Natural killer cell treated with Interleukin-12 subunit alpha and Interleukin-12 subunit beta and Interleukin-15 and Interleukin-18, amount 100 ng/mL, for 72 hours (primary cell): ENCODE measurements at places on chromosomes 16 and 17. TPM values are rescaled to one million over a fixed set of nuclear protein-coding genes. Genes with fewer than 3 reads are reported as not detected.

The TBC1D24 gene
- 39.9 TPM for total RNA-seq

The MEOX1 gene
- not detected for total RNA-seq

The HEATR3 gene
- 25.4 TPM for total RNA-seq

GRCh38 chr16:5854027-5854426, 756.4 kb upstream of the EEF2KMT start:
- no peak for DNase-seq

GRCh38 chr17:39636587-39636926, 387 bp upstream of the STARD3 start:
- DNase-seq = no peak

The B3GNT9 gene
- total RNA-seq = 3.8 TPM

GRCh38 chr17:78933959-78934568, 8.9 kb upstream of the TIMP2 start:
- no peak for DNase-seq

The CCL17 gene
- not detected for total RNA-seq

GRCh38 chr16:15593235-15593634, 49.7 kb downstream of the MARF1 start:
- no peak for DNase-seq

The JMJD6 gene
- 97.1 TPM for total RNA-seq

DNA sequence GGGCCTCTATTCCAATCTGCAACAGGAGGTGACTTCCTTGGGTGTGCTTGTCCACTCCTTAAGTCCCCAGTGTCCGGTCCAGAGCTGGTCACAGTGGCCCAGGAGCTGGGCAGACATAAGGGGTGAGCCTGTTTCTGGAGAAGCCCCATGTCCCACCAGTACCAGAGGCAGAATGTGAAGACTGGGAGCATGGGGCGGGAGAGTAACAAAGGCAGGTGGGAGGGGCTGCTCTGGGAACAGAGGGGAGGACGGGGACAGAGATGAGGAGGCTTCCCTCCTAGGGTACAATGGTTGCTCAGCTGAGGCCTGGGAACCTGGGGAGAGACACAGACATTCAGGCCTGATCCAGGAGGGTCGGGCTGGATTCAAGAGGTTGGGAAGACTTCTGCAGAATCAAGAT, 323.3 kb upstream of the TNRC6C start:
- no peak for DNase-seq

GRCh38 chr17:65334406-65334805, 197.2 kb downstream of the RGS9 start:
- no peak for DNase-seq

GRCh38 chr17:1438593-1439083, 17.4 kb downstream of the CRK start:
- DNase-seq = no peak

- no peak for DNase-seq
Observed at GRCh38 chr16:8583732-8584131, 6.6 kb downstream of the TMEM114 start.

DNA sequence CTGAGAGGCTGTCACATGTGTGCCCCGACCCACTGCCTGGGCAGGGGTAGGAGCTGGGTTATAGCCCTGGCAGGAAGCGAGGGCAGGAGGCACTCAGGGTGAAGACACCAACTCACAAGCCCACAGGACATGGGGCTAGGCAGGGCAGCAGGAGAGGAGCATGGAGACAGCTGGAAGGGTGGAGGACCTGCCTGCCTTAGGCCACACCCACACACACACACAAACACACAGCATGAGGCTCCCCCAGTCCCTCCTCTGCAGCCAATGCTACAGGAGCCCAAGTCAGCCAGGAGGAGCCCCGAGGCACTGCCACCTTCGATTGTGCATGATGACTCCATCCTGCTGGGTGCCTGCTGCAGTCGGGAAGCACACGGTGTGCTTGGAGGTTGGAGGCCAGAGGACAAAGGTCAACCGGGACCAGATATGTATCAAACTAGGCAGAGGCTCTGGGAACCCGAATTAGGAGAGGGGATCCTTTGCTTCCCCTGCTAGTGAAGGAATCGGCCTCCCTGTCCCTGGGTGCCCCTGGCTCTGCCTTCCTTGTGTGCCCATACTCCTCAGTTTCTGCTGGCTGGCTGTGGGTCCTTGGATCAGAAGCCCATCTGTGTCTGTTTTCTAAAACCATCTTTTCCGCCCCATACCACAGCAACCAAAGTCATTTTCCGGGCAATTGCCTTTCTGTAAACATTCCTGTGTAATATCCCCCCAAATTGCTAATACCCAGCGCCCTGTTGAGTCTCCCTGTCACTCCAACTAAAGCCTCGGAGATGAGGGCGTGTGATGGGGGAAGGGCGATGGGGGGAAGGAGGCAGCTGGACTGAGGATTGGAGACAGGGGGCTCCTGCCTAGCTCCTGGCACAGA, 20.5 kb downstream of the SRCIN1 start:
- no peak for DNase-seq

DNA sequence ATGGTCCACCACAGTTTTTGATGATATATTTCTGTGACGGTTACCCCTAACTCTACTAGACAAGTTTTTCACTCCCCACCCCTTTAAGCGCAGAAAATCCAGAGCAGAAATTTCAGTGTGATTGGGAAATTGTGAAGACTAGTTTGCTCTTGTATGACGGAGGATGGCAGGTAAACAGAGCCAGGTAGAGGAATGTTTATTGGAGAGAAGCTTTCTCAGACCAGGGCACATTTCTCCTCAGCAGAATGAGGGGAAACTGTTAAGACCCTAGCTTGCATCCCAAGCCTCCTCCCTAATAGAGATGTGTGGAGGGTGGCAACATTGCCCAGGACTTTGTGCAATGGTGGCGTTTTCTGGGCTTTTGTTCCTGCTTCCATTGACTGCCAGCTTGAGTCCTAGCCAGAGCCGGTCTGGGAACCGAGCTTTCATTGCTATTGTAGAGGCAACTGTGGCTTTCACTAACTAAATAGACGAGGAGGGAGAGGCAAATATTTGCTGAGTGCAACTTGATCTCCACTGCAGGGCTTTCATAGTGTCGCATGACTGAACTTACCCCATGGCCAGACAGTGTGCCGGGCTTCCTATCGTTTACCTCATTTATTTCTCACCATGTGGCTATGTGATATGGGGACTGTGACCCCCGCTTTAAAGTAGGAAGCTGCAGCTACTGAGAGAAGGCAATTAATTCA, 159.6 kb upstream of the MPHOSPH6 start:
- DNase-seq = no peak

The TNRC6C gene
- 28.1 TPM for total RNA-seq

DNA sequence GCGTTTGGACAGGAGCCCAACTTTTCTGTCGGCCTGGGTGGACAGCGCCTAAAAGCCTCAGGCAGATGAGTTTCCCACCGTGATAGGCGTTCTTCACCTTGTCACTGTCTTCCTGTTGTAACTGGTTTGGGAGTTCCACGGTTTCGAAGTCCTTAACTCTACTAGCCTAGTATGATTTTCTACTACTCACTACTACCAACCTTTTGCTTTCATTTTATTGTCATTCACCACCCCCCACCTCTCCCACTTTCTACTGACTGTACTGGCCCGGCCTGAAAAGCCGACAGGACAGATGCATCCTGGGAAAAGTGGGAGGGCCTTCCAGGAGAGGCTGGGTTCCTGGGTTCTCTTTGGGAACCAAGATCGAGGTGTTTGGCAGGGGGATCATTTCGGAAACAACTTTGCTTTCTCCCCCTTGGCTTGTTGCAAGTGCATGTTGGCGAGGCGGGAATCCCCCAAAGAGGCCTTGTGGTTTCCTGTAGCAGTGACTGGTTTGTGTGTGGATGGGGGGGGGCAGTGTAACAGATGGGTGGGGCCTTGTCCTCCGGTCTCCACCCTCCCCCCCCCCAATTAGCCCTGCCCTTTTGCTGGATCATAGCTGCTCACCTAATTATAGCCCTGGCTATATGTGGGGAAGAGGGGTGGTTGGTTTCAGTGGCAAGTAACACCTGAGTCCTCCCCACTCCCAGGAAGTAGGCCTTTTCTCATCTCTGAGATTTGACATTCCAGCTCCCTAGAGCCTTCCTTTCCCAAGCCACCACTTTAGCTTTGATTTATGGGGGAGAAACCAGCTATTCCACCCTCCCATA, 1.4 kb downstream of the EIF5A start:
- DNase-seq = peak; percentile 93

The CSH2 gene
- not detected for total RNA-seq

The GCGR gene
- not detected for total RNA-seq

GRCh38 chr16:13780406-13781168, 139.4 kb upstream of the ERCC4 start:
- no peak for DNase-seq

The CAPNS2 gene
- total RNA-seq = not detected

- no peak for DNase-seq
Observed at GRCh38 chr16:84544031-84544773, 39.7 kb upstream of the MEAK7 start.

The RMI2 gene
- total RNA-seq = 15.2 TPM

The SDR42E1 gene
- total RNA-seq = 12.6 TPM

The IRX5 gene
- not detected for total RNA-seq

- no peak for DNase-seq
Observed at GRCh38 chr17:13070732-13071131, 52.9 kb upstream of the ELAC2 start.

GRCh38 chr16:89360760-89361435, 129.5 kb downstream of the ANKRD11 start:
- peak; percentile 92 for DNase-seq

- DNase-seq = no peak
Observed at GRCh38 chr16:11913425-11914079, 2.2 kb downstream of the GSPT1 start.

The TLCD1 gene
- total RNA-seq = 1.5 TPM

GRCh38 chr16:11759163-11759834, 16.6 kb upstream of the TXNDC11 start:
- no peak for DNase-seq

- DNase-seq = no peak
Observed at GRCh38 chr17:40901981-40902474, 17.0 kb upstream of the KRT20 start.

DNA sequence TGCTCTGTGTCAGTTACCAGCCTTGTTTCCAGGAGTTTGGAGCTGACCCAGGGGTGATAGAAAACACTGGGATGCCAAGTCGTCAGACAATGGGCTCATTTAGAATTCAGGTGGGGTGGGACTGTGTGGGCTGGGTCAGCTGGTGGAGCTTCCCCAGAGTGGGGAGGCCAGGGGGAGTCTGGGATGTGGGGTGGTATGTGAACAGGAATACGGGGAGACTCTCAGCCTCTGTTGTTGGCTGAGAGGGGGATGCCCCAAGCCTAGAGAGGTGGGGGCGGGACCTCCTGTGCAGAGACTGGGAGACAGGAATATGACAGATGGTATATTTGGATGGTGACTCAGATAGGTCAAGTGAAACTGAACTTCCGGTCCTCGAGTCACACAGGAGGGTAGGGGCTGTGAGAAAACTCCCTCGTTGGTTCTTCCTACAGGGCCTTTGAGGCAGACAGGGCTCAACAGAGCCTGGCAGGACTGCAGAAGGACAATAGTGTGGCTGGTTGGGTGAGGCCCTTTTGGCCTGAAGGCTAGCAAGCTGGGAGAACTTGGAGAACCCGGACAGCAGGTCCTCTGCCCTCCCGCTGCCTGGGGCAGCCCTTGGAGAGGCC, 23.7 kb downstream of the CDH1 start:
- DNase-seq = no peak

DNA sequence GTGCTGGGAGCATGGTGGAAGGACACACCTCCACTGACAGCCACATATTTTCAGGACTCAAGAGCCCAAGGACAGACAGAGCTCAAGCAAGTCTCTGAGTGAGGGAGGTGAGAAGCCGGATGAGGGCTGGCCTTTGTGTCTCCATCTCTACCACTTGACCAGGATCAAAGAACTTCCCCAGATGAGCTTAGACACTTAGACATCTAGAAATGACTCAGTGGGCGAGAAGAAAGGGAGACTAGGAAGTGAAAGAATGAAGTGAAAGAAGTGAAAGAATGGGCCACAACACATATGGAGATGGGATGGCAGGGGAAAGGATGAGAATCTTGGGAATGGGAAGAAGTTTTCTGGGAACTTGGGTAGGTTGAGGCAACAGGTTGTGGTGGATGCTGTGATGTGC, 274.9 kb upstream of the CCL2 start:
- DNase-seq = no peak

The CTRB1 gene
- not detected for total RNA-seq

- DNase-seq = no peak
Observed at GRCh38 chr17:43169561-43170139, 1.4 kb upstream of the NBR1 start.

DNA sequence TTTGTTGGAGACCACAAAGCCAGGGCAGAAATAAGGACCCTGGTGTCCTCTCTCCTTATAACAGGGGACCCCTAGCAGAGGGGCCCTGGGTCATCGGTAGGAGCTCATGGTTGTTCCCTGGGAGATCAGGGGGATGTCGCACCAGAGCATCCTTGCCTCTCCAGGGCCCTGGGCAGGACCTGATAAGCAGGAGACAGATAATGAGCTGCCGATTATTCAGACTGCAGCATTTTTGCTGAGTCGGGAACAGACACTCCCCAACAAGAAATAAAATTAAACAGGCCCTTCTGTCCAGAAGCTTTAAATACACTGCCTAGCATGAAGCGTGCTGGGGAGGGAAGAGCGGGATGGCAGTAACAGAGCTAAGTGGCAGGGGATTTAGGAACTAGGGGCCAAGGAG, 15.4 kb upstream of the GFAP start:
- no peak for DNase-seq

- no peak for DNase-seq
Observed at GRCh38 chr17:36617773-36618172, 16.4 kb downstream of the MRM1 start.

The PRDM7 gene
- total RNA-seq = not detected

DNA sequence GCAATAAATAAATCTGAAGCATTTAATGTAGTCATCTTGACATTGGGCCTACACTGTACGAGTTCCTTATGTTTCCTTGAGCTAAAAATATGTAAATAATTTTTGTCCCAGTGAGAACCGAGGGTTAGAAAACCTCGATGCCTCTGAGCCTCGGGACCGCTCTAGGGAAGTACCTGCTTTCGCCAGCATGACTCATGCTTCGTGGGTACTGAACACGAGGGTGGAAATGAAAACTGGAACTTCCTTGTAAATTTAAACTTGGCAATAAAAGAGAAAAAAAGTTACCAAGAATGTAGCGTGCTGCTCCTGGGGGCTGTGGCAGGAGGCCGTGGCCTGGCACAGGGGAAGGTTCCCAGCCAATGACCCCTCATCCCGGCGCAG, 74.1 kb downstream of the SOCS1 start:
- DNase-seq = no peak

DNA sequence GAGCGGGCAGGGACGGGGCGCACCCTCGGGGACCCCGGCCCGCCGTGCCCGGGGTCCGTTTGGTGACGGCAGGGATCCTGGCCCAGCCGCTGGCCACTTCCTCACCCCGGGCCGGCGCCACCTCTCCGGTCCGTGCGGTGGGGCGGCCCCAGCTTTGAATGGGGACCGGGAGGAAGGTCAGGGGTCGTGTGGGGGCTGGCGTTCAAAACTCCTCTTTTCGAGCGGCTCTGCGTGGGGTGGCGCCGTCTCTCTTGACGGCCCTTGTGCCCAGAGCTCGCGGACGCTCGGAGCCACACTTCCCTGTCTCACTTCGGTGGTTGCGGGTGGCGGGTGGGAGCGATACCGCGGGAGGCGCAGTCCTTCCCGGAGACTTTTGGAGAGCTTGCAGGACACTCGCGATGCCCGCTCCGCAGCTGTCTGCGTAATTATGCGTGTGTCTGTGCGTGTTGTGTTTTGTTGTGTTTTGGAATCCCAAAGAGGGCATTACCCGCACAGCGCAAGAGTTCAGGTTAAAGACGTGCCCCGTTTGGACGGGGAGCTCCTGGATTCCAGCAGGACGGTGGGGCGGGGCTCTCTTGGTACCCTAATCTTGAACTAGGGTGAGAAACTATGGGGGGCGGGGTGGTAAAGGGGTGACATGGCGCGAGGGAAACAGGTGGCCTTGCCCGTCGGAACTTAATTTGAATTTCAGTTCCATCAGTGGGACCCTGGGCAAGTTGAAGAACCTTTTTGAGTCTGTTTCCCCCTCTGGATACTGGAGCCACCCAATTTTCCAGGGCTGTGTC, 637 bp downstream of the PLCG2 start:
- DNase-seq = peak; percentile 61
